ENCODE measurements at places on chromosomes 1 and 21. TPM values are rescaled to one million over a fixed set of nuclear protein-coding genes. Genes with fewer than 3 reads are reported as not detected.
A peak's percentile ranks its signal among the peaks of the same experiment; 100 is the strongest.

GRCh38 chr1:243497939-243498681 is 242.3 kb downstream of the SDCCAG8 start:
- DNase-seq: no peak

GRCh38 chr1:165942927-165943597 is 115.6 kb downstream of the UCK2 start:
- peak; percentile 78 for DNase-seq

GRCh38 chr1:12528021-12528852 is 89.8 kb downstream of the DHRS3 start:
- no peak for DNase-seq

- no peak for DNase-seq
These were observed 174.3 kb upstream of the DUSP10 start for GRCh38 chr1:221916176-221916575.

GRCh38 chr1:162406811-162407210 is 5.1 kb downstream of the SH2D1B start:
- DNase-seq: no peak

DNA sequence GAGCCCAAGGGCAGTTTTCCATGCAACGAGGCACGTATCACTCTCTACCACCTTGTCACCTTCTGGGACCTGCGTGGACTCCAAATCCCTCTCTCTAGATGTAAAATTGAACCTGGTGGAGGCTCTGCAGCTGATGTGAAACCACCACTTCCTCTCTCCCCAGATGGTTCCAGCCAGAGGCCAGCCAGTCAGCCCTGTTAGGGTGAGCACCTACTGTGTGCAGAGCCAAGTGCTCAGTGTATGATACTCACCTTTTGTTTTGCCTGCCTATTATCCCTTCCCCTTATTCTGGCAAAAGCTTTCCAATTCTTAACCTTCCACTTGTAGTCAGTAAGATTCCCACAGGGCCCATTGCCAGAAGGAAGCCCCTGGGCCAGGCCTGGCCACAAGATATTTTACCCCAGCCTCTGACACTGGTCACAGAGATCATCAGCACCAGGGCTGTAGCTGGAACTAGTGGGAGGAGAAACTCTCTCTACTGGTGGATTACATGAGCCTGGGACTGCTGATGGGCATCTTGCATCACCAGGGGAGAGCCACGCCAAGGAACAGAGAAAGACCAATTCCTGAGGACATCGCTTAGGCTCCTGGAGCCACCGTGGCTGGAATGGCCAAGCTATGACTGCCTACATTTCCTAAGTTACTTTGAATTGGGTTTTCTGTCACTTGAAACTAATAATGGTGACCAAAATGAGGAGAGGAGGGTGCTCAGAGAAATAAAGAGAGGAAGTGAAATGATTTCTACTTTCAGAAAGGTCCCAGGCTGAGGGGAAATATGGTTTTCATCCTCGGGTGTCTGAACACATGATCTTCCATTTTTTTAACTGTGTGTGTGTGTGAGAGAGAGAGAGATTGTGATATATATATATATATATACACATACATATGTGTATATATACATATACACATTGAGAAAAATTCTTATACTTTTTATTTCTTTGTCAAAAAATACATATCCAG is 26.6 kb upstream of the RD3 start:
- no peak for DNase-seq

DNA sequence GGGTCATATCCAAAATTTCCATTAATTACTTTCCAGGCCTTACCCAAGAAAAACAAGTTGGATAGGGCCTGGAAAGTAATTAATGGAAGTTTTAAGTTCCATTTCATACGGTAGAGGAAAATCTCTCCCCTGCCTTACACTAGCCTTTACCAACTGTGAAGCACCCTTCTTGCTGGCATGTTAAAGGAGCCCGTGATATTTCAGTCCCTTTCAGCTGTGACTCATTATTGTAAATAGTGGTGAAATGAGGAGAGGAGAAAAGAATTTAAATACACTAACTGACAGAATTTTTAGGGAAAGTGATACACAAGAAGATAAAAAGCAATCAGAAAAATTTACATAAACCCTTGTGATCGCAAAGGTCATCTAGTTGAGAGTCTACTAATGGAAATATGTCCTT is 20.3 kb upstream of the KAZN start:
- no peak for DNase-seq

- peak; percentile 49 for DNase-seq
These were observed 2.9 kb upstream of the TFF3 start for GRCh38 chr21:42317826-42318746.

DNA sequence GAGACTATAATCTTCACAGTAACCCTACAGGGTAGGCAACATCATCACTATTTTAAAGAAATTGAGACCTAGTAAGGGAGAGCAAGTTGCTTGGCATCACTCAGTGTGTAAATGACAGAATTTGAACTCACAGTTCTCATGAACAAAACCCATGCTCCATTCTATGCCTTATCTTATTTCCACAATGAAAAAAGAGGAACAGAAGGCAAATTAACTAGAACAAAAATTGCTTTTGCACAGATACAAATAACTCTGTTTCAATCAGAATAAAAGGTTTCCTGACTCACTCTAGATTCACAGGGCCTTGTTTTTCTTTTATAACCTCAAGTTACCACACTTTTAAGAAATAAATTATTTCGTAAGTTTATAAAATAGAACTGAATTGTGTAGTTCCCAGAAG is 90.1 kb downstream of the UCHL5 start:
- DNase-seq: no peak

DNA sequence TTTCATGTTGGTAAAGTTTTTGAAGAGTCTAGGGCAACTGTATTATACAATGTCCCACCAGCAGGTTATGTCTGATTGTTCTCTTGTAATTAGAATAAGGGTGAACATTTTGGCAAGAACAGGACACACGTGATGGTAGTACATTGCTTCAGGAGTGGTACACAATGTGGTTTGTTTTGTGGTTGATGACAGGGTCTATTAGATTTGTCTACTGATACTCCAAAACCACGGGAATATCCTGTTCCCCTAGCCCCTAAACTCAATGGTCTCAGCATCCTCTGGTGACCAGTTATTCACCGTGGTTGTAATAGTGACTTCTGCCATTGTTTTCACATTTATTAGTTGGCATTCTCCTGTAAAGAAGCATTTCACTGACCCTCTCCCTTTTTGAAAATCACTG is 22.1 kb upstream of the ACTA1 start:
- DNase-seq: no peak

DNA sequence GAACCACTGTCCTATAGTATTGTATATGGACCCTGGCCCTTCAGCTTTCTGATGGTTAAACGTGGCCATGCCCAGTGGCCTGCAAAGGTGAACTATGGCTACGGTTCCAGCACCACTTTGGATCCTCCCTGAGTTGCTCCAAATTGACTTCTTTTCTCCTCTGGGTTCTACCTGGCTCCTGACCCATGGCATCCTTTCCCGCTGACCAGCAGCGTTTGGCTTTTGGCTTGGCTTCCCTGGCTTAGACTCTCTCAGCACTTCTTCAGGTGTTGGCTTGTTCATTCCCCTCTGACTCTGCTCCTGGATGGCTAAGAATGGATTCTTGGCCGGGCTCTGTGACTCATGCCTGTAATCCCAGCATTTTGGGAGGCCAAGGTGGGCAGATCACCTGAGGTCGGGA is 152.9 kb downstream of the CNIH3 start:
- no peak for DNase-seq

TRPM2 gene
- total RNA-seq: 1.6 TPM

DMRTA2 gene
- 2.4 TPM for total RNA-seq

VTCN1 gene
- not detected for total RNA-seq

LEPROT gene
- 42.4 TPM for total RNA-seq

REN gene
- not detected for total RNA-seq
